ENCODE measurements at places on chromosomes 2 and 18. TPM values are rescaled to one million over a fixed set of nuclear protein-coding genes. Genes with fewer than 3 reads are reported as not detected.

FBXO15 gene
- not detected for total RNA-seq

TUBB8B gene
- 0.24 TPM for total RNA-seq

SEMA4F gene
- 8.7 TPM for total RNA-seq

TNFRSF11A gene
- total RNA-seq = 0.21 TPM

MARCHF7 gene
- total RNA-seq = 103 TPM

CD207 gene
- total RNA-seq = not detected

MYOM1 gene
- 0.96 TPM for total RNA-seq

MFSD2B gene
- total RNA-seq = not detected

All from tracheal epithelial cell (primary cell).